ENCODE measurements at places on chromosomes 1 and 21. TPM values are rescaled to one million over a fixed set of nuclear protein-coding genes. Genes with fewer than 3 reads are reported as not detected.

NECAP2 gene
- 84.1 TPM for total RNA-seq

RPTN gene
- total RNA-seq = 0.53 TPM

EVA1B gene
- 20.5 TPM for total RNA-seq

OR2M3 gene
- total RNA-seq = not detected

PERM1 gene
- total RNA-seq = under 0.01 TPM

OR14K1 gene
- total RNA-seq = not detected

Measured in bronchial epithelial cell (primary cell).